Fibroblast of skin of left biceps (primary cell): ENCODE measurements at places on chromosomes 12 and 14.

DNA sequence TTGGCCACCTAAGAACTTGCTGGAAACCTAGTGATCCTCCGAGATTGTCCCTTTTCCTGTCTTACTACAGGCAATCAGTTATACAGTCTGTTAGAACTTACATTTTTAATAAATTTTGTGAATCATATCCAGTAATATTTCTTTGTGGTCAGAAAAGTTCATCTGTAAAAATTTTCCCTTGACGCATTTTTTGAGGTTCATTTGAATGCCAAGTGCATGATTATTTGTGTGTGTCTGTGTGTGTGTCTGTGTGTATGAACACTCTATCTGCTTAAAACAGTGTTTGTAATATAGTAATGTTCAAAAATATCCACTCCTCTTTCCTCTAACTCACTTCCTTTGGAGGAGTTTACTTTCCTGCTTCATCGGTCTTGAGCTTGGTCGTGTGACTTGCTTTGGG, 468.7 kb upstream of the FLRT2 start:
- peak; percentile 52 for DNase-seq

GRCh38 chr12:80702889-80703805, 4.3 kb upstream of the MYF6 start:
- peak; percentile 46 for DNase-seq

- DNase-seq = no peak
Measured at GRCh38 chr12:34186492-34186891, 164.2 kb downstream of the ALG10 start.

GRCh38 chr12:43776498-43776897, 17.7 kb downstream of the IRAK4 start:
- no peak for DNase-seq

- DNase-seq = peak; percentile 57
Measured at GRCh38 chr12:124422570-124423523, 128.0 kb downstream of the RFLNA start.

DNA sequence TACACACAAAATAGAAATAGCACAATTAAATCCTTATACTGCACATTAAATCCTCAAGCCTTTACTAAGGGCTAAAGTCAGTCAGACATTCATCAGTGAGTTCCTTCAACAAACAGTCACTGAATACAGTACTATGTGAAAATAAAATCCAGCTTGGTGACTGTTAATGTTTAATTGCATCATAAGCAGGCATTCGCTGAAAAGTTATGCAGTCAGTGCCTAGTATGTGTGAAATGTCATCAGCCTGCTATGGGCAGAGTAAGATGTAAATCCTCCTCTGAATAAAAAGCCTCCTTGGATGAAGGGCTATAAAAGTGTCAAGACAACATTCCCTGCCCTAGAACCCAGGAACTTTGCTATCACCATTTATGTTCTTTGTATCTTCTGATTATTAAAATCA, 116.4 kb downstream of the PRICKLE1 start:
- DNase-seq = peak; percentile 51

DNA sequence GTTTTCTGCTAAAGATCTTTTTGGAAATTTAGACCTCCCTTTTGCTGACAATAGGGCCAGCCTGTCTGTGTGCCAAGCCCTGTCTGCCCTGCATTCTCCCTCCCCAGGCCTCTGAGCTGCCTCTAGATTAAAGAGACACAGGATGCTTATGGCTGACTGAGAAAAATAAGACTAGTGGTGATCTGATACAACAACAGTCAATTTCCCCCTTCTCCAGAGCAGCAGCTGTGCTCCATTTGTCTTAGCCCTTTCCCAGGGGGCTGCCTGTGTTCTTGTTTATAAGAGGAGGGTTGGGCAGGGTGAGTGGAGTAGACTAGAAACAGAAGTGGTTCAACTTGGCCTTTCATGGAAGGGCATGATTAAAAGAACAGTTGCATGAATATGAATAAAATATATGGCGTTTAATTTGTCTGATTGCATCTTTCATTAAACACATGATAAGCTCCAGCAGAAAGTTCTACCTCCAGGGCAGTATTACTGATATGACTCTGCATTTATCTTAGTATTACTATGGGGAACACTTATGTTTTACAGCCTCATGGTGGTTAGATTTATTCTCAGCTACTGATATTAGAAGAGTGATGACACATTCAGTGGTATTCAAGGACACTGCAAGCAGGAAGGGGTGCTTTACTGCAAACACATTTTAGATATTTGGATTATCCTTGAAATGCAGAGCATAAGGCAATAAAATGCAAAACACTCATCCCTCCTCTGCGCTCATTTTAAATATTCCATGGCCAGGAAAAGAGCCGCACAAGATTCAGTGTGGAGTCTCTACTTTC, 150.2 kb upstream of the CLEC14A start:
- peak; percentile 90 for DNase-seq

GRCh38 chr12:73867147-73867546, 670.5 kb upstream of the ATXN7L3B start:
- no peak for DNase-seq

DNA sequence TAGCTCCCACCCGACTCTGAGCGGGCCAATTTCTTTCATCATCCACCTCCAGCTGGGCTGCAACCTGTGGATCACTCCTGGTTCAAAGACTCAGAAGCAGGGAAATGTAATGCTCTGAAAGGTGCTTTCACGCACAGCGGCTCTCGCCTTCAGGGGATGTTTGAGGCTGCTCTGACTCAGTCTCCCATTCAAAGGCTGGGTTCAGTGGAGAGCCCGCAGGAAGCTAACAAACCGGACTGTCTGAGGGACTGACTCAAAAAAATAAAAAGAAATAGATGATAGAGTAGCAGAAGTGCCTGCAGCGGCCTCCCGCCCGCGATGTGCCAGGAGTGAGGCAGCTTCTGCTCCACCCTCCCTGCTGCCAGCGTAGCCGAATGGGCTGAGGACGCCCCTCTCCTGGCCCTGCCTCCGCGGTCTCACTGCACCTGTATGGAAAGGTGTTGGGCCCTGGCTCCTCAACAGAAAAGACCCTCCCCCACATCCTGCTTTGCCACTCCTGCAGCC, 98.0 kb downstream of the GCH1 start:
- no peak for DNase-seq

DNA sequence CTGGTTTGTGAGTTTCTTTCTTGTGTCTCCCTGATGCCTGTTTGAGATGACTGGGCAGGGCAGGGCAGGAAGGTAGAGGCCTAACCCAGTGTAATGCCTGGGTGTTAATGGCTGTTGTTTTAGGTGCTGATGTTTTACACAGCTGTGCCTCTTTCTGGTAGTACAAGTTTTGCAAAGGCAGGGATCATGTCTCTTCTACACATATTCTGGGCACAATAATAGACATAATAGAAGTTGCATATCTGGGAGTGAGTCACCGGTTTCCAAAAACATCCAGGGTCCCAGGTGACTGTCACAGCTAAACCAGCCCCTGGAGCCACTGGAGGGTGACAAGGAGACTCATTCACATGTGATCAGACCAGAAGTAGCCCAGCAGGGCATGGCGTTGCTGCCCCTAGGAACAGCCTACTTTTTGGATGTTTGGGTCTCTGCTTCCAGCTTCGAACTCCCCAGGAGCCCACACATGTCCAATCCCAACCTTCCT, 18.1 kb downstream of the TPCN1 start:
- DNase-seq = no peak

GRCh38 chr12:24902511-24903328, 46.2 kb downstream of the BCAT1 start:
- no peak for DNase-seq

DNA sequence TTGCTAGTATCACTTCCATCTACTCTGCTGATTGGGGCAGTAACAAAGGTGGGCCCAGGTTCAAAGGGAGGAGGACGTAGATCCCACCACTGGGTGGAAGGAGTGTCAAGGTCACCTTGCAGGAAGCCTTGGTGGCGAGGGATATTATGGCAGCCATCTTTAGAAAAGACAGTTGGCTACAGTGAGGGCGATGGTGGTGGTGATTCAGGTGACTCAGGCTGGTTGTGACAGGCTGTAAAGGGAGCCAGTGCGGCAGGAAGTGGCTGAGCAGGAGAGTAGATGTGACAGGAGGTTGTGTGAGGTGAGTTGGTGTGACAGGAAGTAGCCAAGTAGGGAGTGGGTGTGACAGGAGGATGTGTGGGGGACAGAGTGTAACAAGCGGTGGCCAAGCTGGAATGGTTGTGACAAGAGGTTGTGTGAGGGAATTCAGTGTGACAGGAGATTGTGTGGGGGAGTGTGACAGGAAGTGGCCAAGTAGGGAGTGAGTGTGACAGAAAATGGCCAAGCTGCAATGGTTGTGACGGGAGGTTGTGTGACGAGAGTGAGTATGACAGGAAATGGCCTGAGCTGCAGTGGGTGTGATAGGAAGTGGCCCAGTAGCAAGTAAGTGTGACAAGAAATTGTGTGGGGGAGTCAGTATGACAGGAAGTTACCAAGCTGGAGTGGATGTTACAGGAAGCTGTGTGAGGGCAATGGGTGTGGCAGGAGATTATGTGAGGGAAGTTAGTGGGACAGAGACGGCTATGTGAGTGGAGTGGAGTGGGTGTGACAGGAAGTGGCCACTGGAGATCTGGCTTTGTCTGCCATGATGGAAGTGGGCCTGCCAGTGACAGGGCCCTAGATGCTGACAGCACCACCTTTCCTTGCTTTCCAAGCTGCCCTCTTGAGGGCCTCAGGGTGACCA, 136.5 kb upstream of the MYL2 start:
- no peak for DNase-seq

- no peak for DNase-seq
Measured at GRCh38 chr12:18897823-18898222, 159.9 kb downstream of the CAPZA3 start.

DNA sequence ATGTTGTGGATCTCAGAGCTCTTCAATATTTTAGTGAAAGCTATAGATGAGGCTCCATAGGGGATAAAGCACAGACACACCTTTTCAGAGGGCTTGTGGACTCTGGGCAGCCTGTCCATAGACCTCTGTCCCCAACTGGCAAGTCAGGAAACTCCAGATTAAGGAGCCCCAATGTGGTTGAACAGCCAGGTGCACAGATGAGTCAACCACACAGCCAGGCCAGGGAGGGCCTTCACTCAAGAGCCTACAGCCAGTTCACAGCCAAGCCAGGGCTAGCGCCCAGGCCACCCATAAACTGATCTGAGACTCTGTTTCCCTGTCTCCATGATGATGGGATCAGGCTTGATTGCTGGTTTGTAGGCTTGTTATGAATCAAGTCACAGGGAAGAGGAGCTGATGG, 1.0 kb upstream of the BDKRB2 start:
- DNase-seq = no peak

DNA sequence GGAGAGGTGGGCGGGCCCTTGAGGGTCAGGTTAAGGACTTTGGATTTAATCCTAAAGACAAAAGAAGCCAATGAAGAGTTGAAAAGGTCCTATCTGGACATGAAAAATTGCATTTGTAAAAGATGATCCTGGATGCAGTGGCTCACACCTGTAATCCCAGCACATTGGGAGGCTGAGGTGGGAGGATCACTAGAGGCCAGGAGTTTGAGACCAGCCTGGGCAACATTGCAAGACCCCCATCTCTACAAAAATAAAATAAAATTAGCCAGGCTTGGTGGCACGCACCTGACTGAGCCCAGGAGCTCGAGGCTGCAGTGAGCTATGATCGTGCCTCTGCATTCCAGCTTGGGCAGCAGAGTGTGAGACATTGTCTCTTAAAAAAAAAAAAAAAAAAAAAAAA, 2.4 kb upstream of the SLC41A2 start:
- DNase-seq = no peak

GRCh38 chr14:48751293-48751692, 834.9 kb downstream of the RPS29 start:
- DNase-seq = no peak

- DNase-seq = no peak
Measured at GRCh38 chr12:117498256-117498655, 136.8 kb upstream of the NOS1 start.

- DNase-seq = no peak
Measured at GRCh38 chr14:103316721-103317121, 17.3 kb upstream of the EIF5 start.

DNA sequence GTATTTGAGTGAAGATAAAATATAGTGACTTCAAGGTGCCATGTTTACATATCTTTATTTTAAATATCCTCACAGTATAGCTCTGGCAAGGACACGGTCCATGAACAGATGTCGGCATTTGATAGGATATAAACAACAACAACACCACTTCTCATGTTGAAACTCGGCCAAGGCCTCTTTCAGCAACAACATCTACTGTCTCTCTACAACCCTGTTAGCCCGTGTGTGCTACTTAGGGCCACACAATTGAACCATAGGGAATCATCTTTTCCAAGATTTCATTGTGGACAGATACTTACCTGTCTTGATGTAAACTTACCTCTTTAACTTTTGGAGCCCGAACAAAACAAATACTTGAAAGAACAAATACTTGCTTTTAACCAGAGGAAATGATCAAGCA, 168.7 kb upstream of the SSTR1 start:
- no peak for DNase-seq

GRCh38 chr12:68980476-68981212, 47.7 kb upstream of the CPM start:
- no peak for DNase-seq

DNA sequence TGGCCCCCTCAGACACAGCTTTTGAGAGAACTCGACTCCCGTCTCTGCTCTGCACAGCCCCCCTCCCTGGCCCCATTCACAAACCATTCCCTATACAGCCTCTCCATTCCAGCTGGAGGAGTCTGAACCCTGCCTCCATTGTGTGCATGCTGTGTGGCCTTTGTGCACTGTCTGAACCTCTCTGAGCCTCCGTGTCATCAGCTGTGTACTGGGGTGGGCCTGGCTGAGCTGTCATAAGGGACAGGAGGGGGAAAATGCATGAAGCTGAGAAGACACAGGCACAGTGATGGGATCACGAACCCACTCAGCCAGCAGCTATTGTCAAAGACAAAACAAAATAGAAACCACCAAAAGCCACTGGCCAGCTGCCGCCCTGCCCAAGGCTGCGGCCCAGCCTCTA, 130.8 kb downstream of the RFLNA start:
- DNase-seq = no peak

DNA sequence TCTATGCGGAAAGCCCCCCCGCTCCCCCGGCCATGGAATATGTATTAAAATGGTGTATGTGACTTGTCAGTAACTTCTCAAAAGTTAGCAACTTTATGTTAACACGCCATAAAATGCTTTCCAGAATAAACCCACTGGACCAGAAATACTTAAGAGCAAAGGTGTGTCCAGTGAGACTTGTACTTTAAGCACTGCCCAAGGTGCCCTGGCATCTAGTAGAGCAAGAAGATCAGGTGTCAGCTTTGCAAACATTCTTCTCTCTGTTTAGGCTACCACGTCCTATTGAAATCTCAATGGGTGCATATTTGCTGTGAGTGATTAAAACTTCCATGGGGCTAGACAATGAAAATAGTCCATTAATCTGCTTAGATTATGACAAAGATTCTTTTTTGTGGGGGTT, 201.2 kb downstream of the ESR2 start:
- no peak for DNase-seq

DNA sequence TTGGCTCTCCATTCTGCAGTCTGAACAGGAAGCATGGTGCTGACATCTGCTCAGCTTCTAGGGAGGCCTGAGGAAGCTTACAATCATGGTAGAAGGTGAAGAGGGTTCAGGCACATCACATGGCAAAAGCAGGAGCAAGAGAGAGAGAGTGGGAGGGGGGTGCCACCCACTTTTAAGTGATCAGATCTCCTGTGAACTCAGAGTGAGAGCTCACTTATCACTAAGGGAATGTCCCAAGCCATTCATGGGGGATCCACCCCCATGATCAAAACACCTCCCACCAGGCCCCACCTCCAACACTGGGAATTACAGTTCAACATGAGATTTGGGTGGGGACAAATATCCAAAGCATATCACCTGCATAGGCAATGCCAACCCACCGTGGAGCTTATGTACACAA, 9.8 kb upstream of the GNG2 start:
- no peak for DNase-seq
